ENCODE measurements at places on chromosomes 1 and 21.

GRCh38 chr1:77347646-77348045, 65.8 kb downstream of the AK5 start:
- DNase-seq: no peak

DNA sequence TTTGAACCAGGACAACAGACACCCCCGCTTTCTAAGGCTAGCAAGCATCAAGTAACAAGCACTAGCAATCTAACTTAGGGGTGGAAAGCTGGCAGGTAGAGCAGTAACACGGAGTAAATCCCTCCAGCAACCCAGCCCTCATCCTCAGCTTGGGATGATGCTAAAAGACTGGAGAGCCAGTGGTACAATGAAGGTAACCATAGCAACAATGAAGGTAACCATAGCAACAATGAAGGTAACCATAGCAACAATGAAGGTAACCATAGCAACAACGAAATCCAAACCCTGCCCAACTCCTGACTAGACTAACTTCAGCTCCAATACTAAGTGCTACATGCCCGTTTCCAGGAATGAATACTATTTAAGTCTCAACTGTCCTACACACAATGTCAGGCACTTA, 22.2 kb upstream of the EIF4G3 start:
- DNase-seq: no peak

GRCh38 chr1:41631971-41632370, 147.5 kb upstream of the EDN2 start:
- no peak for DNase-seq

DNA sequence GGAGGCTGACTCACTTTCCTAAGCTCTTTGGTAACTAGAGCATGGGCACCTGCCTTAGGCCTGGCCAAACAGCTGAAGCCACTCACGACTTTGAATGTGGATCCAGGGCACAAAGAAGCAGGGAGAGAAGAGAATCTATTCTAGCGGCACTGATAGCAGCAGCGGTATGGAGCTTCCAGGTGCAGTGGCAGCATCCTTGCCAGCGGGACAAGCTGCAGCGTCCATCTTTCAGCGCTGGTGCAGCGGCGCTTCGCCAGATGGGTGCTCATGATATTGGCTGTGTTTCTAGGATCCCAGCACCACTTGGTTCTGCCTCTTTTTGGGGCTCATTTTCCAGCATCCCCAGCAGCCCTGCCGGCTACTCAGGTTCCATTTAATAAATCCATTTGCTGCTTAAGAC, 184.2 kb downstream of the SLC44A5 start:
- no peak for DNase-seq

GRCh38 chr1:229759037-229759435, 133.0 kb downstream of the URB2 start:
- DNase-seq: no peak

- DNase-seq: no peak
Measured at GRCh38 chr21:29334717-29335428, 36.2 kb downstream of the BACH1 start.

DNA sequence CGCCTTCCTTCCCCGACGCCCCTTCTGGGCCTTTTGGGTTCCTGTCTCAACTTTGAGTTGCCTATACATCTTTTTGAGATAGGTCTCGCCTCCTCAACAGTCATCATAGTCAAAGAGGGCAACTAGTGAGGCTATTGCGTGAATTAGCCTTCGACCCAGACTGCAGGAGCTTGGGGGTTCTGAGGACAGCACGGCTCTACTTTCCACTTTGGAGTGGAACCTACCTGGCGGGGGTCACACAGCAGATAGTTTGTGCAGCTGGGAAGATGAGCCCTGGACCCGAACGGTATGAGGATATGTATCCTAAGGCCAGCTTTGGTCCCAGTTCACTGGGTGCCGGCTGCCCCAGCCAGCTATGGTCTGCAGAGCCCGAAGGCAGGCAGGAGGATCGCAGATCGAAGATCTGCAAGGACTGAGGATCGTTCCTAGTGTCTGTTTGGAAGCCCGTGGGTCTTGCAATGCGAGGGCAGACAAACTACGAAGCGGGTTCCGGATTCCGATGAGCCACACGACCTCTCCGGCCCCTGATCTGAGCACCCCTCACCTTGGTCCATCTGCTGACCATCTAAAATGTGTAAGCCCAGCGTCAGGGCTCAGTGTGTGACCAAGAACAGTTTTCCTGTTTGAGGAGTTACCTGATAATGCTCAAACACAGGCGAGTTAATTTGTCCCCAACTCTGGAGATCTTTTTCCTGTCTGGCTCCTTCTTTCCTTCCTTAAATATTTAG, 8.1 kb downstream of the FOXD2 start:
- DNase-seq: no peak

DNA sequence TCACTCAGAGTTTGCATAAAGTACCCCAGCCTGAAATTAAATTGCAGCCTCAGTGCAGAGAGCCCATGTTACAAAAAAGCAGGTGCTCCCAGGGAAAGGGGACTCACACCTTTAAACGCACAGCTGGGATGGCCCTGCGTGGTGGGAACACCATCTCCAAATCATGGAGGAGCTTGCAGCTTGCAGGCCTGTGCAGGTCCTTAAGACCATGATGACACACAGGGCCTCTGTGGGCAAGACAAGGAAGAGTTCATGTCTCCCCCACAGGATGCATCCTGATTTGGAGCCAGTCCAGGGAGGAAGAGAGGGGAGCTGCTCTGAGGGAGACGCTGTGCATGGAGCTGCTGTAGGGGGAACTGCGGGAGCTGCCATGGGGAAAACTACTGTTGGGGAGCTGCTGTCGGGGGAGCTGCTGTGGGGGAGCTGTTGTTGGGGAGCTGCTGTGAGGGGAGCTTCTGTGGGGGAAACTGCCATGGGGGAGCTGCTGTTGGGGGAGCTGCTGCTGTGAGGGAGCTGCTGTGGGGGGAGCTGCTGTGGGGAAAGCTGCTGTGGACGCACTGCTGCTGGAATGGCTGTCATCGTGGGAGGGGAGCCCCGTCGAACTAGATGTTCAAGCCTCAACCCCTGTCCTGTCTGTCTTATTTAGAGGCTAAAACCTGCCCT, 113.9 kb downstream of the MATN1 start:
- DNase-seq: peak; percentile 33

DNA sequence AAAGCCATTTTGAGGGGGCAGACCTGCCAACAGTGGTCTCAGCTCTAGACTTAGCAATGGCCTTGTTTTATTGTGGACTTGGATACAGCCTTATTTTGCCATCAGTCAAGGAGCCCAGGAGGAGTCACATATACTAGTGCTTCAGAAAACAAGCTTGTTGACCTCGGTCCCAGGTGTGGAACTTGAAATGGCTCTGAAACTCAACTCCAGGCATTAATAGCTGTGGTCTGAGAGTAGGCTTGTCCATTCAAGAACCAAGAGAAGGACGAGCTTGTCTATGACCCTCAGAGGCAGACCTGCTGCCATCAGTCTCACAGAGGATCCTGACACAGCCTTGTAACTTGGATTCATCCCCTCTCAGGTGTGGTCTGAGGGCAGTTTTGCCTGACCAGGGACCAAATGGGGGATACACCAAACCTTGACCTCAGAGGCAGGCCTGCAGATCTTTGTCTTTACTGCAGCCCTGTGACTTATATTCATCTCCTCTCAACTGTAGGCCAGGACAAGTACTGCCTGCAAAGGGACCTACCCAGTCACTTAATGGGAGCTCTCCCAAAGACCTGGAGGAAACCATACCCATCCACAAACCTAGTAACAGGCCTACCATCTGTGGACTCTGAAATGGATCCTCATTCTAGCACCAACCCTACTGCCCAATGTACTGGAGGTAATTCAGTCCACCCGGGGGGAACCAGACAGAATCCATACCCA, 33.1 kb downstream of the OR6Y1 start:
- no peak for DNase-seq

GRCh38 chr1:237384213-237384612, 342.2 kb downstream of the RYR2 start:
- no peak for DNase-seq

DNA sequence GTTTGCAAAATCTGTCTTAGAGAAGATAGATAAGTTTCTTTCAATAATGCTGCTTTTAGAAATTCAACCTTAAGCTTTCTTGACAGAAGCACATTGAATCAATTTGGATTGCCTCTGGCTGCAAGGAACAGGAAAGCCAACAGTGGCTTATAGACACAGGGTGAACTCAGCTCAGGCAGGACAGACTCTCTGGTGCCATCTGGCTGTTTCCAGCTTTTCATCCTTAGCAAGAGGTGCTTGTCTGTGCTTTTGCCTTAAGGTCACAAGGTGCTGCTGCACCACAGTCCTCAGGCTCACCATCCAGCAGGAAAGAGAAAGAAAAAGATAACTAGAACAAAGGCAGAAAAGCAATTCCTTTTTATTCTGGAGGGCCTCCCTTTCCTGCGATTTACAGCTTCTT, 93.7 kb upstream of the ETS2 start:
- DNase-seq: no peak

DNA sequence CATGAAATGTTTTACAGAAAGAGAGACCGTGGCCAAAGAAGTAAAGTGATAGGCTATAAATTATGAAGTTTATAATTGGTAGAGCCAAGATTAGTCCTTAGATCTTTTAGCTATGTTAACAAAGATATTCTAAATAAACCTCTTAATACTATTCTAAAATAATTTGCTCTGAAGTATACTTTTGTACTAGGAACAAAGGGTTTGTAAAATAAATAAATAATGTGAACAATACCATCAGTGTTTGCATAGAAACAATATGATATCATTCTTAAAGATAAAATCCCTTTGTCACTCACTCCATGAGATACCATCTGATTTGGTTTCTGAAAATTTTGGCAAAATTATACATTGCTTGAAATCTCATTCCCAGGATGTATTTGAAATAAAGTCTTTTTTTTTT, 107.6 kb upstream of the UBE2U start:
- no peak for DNase-seq

DNA sequence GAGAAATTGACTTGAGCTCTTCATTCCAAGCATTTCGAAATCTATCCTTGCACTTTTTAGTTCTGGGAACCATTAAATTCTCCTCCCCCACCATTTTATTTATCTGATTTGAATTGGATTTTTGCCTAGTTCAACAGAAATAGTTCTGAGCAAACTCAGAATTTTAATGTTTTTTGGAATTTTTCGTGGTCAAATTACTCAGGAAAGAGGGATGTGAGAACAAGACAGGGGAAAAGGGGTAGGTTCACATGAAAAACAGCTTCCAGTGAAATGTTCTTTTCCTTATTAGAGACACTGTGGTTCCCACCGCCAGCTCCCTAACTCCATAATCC, 5.7 kb upstream of the ZNF697 start:
- DNase-seq: no peak

- no peak for DNase-seq
Measured at GRCh38 chr21:45419162-45419561, 14.2 kb downstream of the COL18A1 start.

DNA sequence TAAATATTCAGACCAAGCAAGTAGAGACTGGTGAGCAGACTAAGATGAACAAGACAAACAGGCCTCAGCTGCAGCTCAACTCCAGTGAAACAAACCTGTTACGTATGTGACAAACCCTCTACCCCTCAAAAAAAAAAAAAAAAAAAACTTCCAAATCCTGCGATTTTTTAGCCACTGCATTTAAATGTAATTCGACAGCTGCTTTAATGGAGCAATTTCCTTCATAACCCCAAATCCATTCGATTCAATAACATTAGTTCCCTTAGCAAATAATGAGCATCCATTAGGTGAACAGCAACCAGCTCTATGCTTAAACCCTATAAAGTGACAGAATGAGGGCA, 31.1 kb downstream of the SIPA1L2 start:
- no peak for DNase-seq

DNA sequence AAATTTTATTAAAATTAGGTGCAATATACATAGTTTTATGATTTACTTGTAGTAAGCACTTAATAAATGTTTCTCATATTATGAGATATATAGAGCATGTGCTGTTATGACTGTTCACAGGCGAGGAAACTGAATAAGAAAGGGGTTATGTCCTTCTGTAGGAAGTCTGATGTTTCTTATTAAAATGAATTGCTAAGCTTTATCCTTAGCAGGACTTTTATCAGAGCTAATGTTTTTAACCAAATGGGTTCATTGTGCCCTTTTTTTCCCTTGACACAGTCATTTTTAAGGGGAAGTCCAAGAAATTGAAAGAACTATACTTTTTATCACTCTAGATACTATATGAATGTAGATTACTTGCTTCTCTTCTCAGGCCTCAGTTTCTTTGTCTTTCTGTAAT, 285.2 kb downstream of the PTPRC start:
- no peak for DNase-seq

GRCh38 chr21:42158846-42159245, 60.1 kb upstream of the ABCG1 start:
- DNase-seq: no peak

DNA sequence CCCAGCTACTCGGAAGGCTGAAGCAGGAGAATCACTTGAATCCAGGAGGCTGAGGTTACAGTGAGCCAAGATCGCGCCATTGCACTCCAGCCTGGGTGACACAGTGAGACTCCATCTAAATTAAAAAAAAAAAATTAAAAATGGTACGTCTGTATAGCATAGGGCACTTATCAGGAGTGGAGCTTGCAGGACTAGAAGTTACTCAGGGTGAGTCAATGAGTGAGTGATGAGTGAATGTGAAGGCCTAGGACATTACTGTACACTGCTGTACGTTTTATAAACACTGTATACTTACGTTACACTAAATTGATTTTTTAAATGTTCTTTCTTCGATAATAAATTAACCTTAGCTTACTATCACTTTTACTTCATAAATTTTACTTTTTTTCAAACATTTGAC, 183.6 kb downstream of the NR5A2 start:
- no peak for DNase-seq

- DNase-seq: no peak
Measured at GRCh38 chr1:22753481-22753971, 42.9 kb downstream of the EPHB2 start.

GRCh38 chr1:188128761-188129160, 1300.0 kb downstream of the PLA2G4A start:
- peak; percentile 40 for DNase-seq

DNA sequence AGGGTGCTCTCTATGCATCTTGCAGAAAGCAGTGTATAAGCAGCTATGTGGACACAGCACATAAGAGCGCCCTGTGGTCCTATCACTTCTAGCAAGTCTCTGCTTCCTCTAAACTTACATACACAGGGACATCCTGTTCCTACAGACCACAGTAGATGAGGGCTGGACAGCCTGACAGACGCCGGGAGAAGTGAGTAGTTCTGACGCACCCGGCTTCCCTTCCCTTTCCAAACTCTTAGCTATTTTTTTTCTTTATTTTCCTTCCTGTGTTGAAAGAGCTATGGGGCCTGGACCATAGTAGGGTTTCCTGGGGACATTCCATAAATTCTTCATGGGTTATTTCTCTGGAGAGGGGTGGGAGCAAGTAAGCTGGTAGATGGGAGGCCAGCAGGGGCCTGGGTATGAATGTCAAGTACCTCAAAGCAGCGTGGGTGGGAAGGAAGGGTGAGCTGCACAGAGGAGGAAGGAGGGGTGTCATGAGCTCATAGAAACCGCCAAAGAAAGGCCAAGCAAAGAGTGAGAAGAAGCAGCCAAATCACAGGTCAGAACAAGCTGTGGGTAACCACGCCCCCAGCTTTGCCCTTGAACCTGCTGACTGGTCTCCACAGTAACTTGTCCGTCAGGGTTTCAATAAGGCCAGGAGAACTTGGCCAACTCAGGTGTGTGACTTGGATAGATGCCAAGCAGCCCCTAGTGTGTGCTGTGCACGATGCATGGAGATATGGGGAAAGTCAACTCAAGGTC, 36.6 kb downstream of the PLXNA2 start:
- no peak for DNase-seq
